ENCODE measurements at places on chromosomes 11 and 22.

- DNase-seq, result no peak
Measured at GRCh38 chr11:43992834-43993637, 50.6 kb downstream of the C11orf96 start.

DNA sequence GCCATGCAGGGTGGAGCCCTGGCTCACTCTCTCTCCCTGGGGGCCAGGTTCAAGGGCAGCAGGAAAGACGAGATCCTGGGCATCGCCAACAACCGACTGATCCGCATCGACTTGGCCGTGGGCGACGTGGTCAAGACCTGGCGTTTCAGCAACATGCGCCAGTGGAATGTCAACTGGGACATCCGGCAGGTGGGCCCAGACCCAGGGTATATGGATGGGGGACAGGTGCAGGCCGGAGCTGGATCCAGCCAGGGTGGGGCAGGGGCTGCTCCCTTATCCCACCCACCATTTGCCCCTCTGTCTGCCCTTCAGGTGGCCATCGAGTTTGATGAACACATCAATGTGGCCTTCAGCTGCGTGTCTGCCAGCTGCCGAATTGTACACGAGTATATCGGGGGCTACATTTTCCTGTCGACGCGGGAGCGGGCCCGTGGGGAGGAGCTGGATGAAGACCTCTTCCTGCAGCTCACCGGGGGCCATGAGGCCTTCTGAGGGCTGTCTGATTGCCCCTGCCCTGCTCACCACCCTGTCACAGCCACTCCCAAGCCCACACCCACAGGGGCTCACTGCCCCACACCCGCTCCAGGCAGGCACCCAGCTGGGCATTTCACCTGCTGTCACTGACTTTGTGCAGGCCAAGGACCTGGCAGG, 2.9 kb downstream of the TRPT1 start:
- DNase-seq, result no peak

- no peak for DNase-seq
Measured at GRCh38 chr22:28914201-28914600, 30.8 kb downstream of the ZNRF3 start.

DNA sequence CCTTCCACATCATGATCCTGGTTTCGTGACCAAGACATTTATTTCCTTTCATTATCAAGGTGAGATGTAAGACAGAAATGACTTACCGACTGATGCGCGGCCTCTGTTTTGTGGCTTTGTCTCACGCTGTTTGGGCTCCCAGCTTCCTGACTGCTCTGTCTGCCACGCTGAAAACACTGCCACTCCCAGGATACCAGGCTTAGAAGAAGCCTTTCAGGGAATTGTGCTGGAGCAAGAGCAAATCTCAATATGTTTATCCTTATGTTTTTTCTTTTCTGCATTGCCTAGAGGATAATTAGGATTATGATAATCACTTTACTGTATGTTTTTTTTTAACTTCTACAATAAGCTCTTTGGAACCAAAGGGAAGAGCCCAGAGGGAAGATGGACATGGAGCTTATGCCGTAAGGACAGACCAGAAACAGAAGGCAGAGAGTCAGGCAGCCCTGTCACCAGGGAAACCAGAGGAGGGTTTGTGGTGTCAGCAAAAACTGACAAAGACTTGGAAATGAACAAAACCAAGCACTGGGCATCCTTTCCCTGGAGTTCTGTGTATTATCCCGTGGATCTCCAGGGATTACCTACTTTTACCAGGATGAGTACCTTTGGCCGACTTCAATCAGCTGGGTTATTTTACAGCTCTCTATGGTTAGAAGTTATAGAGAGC, 68.2 kb upstream of the ISX start:
- DNase-seq, result no peak

- DNase-seq, result no peak
Measured at GRCh38 chr22:46576556-46577367, 39.3 kb upstream of the CELSR1 start.

GRCh38 chr11:124482362-124483147, 37.1 kb upstream of the OR8B8 start:
- no peak for DNase-seq

- DNase-seq, result no peak
Measured at GRCh38 chr22:19109198-19110063, 12.8 kb downstream of the DGCR2 start.
